Caudate nucleus (tissue), 63 donors: ENCODE measurements at places on chromosomes 5 and 9.

DNA sequence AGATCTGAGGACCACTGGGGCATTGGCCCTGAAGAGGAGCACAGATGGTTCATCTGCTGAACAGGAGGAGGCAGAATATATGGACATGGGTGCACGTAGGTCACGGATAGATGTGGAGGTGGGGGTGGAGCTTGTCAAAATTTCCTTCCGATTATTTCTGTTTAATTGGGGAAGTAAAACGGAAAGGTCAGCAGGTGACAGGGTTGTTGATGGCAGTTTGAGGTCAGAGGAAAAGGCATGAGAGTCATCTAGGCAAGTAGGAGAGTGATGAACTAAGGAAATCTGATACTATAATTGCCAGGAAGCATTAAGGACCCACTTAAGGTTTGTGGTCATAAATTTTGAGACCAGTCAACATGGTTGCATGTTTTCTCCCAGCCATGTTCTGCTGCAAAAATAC lies 8.4 kb upstream of the FAM81B start:
- no peak for DNase-seq

- DNase-seq, result no peak
Observed at GRCh38 chr9:27304521-27304920, 7.6 kb upstream of the EQTN start.

DNA sequence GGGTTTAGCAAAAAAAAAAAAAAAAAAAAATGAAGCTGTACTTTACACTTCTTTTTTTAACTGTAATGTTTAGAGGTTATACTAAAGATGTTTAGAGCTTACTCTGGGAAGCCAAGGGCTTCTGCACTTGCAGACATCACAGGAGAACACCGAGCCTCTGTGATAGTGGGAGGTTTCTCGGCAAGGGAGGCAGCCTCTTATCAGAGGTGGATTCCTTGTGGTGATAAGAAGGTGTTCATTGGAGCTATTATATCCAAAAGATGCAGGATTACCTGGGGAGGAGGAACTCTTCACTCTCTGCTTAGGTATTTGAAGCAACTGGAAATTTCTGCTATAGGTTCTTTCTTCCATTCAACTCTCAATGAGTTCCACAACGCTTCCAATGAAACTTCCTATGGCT lies 171.2 kb upstream of the SLC12A2 start:
- DNase-seq, result no peak

GRCh38 chr5:142303565-142303964 lies 21.3 kb downstream of the SPRY4 start:
- no peak for DNase-seq

DNA sequence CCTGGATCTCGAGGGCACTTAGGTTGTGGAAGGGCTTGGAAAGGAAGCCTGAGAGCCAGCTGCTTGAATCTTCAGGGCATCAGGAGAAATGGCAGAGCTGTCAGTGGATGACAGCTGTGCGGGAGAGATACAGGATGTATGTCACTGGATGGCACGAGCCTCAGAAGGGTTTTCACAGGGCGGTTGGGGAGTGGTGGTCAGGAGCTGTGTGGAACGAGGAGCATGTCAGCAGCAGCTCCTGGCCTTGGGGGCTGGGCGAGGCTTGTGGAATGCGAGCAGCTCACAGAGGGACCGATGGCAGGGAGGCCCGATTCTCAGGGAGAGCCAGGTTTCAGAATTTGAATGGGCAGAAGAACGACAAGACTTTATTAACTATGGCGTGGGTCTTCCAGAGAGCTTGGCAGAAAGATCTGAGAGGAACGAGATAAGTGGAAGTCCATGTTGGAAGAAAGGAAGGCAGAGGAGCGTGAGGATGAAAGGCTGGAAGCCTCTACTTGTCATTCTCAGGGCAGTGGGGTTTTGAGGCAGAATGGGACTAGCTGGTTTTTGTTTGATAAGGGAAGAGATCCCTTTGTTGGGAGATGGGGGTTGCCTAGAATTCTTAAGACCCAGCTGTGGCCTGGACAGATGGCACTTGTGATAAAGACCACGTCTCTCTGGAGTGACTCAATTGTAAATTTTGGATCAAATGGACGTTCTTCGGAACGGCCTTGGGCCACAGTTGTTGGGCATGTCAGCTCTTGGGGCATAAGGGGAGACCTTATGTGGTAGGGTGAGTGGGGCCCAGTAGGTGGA lies 60.3 kb downstream of the SNX30 start:
- DNase-seq, result no peak

DNA sequence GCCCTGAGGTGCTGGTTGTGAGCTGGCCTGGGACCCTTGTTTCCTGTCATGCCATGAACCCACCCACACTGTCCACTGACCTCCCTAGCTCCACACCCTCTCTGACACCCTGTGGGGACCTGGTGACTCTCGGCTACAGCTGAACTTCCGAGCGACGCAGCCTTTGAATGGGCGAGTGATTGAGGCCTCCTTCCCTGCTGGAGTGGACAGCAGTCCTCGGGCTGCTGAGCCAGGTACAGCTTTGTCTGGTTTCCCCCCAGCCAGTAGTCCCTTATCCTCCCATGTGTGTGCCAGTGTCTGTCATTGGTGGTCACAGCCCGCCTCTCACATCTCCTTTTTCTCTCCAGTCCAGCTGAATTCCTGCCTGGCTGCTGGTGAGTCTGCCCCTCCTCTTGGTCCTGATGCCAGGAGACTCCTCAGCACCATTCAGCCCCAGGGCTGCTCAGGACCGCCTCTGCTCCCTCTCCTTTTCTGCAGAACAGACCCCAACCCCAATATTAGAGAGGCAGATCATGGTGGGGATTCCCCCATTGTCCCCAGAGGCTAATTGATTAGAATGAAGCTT lies 6.1 kb downstream of the CA9 start:
- no peak for DNase-seq

DNA sequence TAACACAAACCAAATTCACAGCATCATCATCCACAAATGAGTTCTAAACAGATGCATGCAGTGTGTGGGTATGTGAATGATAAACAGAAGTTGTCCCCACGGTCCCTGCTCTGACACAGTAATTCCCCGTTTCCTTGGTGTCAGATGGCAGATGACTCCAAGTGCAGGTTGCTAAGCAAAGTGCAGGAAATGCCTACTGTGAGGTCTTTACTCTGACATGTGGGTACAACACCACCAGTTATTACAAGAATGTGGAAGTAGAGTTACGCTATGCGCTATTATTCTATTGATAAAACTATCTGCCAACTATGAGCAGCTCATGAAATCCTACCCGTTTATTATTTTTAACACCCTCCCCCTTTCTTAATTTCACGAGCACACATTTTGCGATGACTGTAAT lies 448.9 kb downstream of the BNC2 start:
- DNase-seq, result no peak

DNA sequence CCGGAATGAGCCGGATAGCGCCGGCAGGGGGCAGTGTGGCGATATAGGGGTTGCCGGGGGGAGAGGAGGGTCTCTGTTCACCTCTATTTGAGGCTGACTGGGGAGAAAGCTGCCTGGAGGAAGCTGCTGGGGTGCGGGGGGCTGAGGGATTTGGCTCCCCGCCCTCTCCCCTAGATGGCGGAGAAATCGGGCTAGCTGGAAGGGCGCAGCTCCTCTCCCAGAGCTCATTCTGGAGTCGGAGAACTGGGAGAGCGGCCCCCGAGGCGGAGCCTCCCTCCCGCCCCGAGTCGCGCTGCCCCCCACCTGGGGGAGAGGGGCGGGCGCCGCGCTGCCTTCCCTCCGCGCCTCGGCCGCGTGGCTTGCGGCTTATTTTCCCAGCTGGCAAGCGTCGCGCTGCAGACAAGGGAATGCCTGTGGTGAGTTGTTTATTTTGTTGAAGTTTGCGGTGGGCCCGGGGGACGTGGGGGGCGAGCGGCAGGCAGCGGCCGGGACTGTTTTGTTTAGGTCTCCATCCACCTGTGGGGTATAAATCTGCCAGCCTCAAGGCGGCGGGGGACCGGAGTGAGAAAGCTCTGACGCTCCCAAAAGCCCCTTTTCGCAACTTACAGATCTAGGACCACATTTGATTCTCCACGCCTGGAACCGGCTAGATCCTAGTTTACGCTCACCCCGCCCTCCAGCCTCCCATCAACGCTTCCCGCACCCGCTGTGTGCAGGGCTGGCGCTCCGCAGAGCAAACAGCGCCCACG lies 4.1 kb upstream of the RGMB start:
- DNase-seq, result peak; percentile 40

DNA sequence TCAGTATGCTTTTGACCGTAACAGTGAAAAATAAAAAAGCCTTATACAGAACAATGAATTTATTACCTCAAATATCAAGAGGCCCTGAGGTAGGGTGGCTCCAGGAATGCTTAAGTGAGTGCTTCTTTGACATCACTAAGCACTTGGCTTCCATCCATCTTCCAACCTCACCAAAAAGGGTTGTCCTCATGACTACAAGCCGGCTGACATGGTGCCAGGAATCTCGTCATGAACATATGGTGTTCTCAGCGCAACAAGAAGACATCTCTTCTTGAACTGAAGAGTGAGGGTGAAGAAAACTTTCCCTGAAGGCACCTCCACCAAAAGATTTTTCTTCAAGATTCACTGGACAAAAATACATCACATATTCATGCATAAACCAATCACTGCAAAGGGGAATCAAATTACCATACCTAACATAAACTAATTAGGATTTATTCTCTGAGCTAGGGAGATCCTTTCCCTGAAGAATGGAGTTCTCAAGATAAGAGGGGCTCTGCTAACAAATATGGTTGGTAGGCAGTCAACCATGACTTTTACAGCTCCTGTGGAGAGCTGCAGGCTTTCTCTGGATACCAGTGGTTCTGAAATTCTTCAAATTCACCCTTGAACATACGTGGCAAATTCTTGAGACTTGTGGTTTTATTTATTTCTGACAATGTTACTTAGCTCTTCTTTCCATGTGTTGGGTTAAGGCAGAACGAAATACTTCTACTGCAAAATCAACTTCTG lies 49.5 kb downstream of the AGXT2 start:
- DNase-seq, result no peak
